Tibial nerve (tissue), 4 donors: ENCODE measurements at places on chromosomes 4 and X. TPM values are rescaled to one million over a fixed set of nuclear protein-coding genes. Genes with fewer than 3 reads are reported as not detected.
A peak's percentile ranks its signal among the peaks of the same experiment; 100 is the strongest.

GPC4 gene
- total RNA-seq, result 29.1 TPM

HEPH gene
- 22.0 TPM for total RNA-seq

SMIM20 gene
- 14.7 TPM for total RNA-seq

FRAS1 gene
- total RNA-seq, result 3.9 TPM

RTL5 gene
- 14.7 TPM for total RNA-seq

C1GALT1C1 gene
- total RNA-seq, result 17.3 TPM

APELA gene
- total RNA-seq, result not detected

OTC gene
- 0.87 TPM for total RNA-seq

CAPN6 gene
- total RNA-seq, result 0.60 TPM

SOD3 gene
- total RNA-seq, result 323 TPM

DNA sequence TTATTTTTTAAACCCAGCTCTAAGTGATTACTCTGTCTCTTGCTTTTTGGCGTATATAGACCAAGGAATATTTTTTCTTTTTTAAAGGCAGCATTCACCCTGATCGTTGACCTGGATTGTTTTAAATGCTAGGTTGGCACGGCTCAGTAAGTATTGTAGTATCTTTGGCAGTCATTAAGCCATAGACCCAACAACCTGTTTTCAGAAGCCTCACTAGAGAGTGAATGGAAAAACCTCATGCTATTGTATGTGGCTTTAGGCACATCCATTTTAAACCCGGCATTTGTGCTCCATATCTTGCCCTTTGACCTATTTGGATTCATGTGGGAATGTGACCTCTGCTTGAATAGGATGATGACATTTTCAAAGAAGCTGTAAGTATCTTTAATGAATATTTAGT lies 183.9 kb downstream of the SNCA start:
- H3K27me3 ChIP-seq, result no peaks in the 10 kb centered on the region

- no peaks in the 10 kb centered on the region for H3K27me3 ChIP-seq
- no peaks in the 10 kb centered on the region for H3K36me3 ChIP-seq
- no peak overlapping the region for H3K27ac ChIP-seq
- H3K4me3 ChIP-seq, result no peak overlapping the region
Measured at GRCh38 chr4:53688186-53688790, 97.0 kb upstream of the LNX1 start.

DNA sequence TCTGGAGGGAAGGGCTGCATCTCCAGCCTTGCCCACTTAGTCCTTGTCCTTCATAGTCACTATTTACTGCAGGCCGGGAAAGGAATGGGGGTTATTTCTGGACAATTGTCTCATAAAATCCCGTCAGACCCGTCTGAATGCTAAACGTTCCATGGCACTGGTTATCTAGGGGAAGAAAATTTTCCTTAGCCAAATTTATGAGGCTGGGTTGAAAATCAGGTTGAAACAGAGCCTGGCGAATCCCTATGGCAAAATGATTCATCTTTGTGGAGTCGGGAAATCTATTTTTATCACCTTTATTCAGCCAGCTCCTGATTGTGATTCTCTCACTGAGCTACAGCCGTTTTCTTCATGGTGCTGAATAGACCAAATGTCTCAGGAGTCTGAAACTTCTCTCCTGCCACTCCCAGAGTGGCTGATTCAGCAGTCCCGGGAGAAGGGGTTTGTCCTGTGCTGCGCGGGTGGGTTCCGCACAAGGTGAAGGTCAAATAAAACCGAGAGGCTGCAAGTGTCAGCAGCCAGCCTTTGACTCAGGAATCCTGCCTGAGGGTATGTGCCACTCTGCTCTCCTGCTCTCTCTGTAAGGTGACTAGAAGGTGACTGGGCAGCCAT lies 1.0 kb downstream of the LIMCH1 start:
- H3K36me3 ChIP-seq, result no peaks in the 10 kb centered on the region
- DNase-seq, result no peak
- no peak overlapping the region for H3K27ac ChIP-seq
- H3K27me3 ChIP-seq, result no peaks in the 10 kb centered on the region
- H3K4me3 ChIP-seq, result no peak overlapping the region

DNA sequence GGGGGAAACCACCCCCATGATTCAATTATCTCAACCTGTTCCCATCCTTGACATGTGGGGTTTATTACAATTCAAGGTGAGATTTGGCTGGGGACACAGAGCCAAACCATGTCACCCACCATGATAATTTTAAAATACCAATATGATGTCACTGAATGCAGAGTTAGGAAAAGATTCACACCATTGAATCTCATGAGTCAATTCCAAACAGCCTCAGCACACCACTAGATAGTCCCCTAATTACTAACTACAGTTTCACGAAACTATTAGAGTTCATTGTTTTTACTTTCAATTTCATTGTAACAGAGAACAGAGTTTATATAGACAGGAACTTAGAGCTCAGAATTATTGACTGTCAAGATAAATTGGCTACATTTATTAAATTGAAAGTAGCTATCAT lies 410.2 kb downstream of the FAM47A start:
- no peaks in the 10 kb centered on the region for H3K27me3 ChIP-seq
- no peak overlapping the region for H3K4me3 ChIP-seq
- no peak for DNase-seq
- peaks cover 2% of the 10 kb centered on the region for H3K4me1 ChIP-seq

DNA sequence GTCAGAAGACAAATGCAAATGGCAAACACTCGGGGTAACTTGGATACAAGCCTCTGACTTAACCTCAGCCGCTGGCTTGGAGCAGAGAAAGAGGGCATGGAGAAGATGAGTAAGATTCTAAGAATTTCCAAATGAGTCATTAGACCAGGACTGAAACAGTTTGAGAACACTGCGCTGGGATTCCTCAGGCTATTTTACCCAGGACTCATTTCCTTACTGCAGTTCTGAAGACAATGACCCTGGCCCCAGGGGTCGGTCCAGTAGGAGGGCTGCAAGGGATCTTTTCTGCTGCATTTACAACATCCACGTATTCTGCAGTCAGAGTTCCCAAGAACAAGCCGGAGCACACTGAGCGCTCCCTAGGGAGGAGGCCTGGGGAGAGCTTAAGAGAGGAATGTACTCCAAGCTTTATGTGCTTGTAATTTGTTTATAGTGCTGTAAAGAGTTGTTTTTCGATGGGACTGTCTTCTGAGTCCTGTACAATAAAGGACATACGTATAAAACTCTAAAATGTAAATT lies 27.3 kb upstream of the SORBS2 start:
- peaks cover 36% of the 10 kb centered on the region for H3K4me1 ChIP-seq
- no peaks in the 10 kb centered on the region for H3K36me3 ChIP-seq
- H3K27ac ChIP-seq, result peak overlapping the region; percentile 76
- peak; percentile 41 for DNase-seq

DNA sequence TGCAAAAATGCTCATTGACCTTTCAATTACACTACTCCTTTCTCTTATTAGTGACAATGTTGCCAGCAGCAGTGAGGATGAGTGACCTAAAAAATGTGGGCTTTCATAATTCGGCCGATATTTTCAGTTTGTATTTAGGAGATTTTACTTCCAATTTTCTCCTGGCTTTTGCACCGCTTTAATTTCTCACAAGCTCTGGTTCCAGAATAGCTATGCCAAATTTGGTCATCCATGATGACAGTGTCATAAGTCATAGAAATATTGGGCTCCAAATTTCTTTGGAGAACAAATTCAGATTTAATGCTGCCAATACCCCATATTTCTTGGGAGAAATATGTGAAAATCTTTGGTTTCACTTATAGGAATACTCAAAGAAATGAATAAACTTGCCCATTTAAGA lies 187.7 kb upstream of the HCCS start:
- H3K27ac ChIP-seq, result no peak overlapping the region
- H3K4me1 ChIP-seq, result no peaks in the 10 kb centered on the region
- no peaks in the 10 kb centered on the region for H3K36me3 ChIP-seq
- DNase-seq, result no peak

DNA sequence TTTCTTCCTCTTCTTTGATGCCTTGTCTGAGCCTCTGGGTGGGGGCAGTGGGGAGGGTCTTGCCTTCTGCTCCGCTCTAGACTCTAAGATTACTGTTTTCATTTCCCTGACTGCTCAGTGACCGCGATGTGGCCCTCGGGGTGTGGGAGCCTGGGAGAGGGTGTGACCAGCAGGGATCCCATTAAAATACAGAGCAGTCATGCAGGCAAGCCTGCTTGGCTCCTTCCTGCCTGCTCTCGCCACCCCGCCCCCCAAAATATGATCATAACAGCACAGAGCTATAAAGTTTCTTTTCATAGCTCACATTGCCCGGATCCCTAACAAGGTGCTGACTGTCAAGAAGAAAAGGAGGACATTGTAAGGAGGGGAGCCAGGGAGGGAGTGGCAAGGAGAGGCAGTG lies 332.9 kb downstream of the RAB28 start:
- H3K4me1 ChIP-seq, result no peaks in the 10 kb centered on the region
- H3K27ac ChIP-seq, result no peak overlapping the region
- H3K4me3 ChIP-seq, result no peak overlapping the region
- H3K27me3 ChIP-seq, result no peaks in the 10 kb centered on the region
- no peak for DNase-seq

DNA sequence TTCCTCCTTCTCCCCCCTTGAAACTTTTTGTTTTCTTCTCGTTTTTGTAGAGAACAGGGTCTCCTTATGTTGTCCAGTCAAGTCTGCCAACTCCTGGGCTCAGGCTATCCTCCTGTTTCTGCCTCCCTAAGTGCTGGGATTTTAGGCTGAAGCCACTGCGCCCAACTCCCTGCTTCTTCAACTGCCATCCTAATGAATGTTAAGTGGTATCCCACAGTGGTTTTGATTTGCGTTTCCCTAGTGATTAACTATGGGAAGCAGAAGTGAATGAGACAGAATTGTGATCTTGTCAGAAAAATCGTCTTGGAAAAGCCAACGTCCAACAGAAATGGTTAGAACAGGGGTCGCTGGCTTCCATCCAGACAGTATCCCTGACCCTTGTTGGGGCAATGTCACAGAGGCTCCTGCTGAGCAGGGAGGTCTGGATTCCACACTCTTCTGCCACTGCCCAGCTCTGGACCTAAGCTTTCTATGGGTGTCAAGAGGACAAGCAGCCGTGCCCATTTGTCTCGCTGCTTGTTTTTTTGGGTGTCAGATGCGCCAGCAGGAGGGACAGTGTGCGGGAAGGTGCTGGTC lies 869 bp upstream of the ADD1 start:
- no peak for DNase-seq
- H3K36me3 ChIP-seq, result no peaks in the 10 kb centered on the region
- H3K27ac ChIP-seq, result peak overlapping the region; percentile 87
- peak overlapping the region; percentile 94 for H3K4me3 ChIP-seq
- H3K4me1 ChIP-seq, result peaks cover 27% of the 10 kb centered on the region

DNA sequence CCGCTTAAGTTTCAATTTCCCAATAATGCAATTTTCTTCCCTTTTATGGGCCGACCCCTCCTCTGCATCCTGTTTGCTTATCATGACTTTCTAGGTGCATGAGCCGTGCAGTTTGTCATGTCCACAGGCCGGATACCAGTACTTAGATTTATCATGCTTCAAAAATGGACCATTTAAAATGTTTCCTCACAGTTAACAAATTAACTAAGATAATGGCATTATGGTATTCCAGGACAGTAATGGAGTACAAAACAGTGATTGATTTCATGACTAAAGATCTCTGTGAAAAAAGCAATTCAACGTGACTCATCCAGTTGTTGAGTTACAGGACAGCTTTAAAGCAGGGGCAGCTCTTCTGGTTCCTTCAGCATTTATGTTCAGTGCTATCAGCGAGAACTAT lies 23.0 kb downstream of the SNX25 start:
- no peak for DNase-seq
- H3K4me1 ChIP-seq, result no peaks in the 10 kb centered on the region
- H3K36me3 ChIP-seq, result no peaks in the 10 kb centered on the region
- no peak overlapping the region for H3K4me3 ChIP-seq

GRCh38 chrX:16946971-16947562 lies 609 bp downstream of the REPS2 start:
- DNase-seq, result no peak
- no peak overlapping the region for H3K27ac ChIP-seq
- H3K4me3 ChIP-seq, result peak overlapping the region; percentile 51
- peaks cover 9% of the 10 kb centered on the region for H3K27me3 ChIP-seq

GRCh38 chrX:47175588-47175980 lies 18.0 kb upstream of the UBA1 start:
- no peak overlapping the region for H3K27ac ChIP-seq
- H3K36me3 ChIP-seq, result no peaks in the 10 kb centered on the region
- H3K27me3 ChIP-seq, result no peaks in the 10 kb centered on the region

GRCh38 chr4:16158504-16158852 lies 67.8 kb downstream of the TAPT1 start:
- peak overlapping the region; percentile 30 for H3K27ac ChIP-seq
- DNase-seq, result no peak
- no peaks in the 10 kb centered on the region for H3K4me1 ChIP-seq
- no peak overlapping the region for H3K4me3 ChIP-seq
- H3K27me3 ChIP-seq, result no peaks in the 10 kb centered on the region

GRCh38 chrX:30888526-30889146 lies 418 bp downstream of the TAB3 start:
- H3K4me3 ChIP-seq, result peak overlapping the region; percentile 76
- H3K27me3 ChIP-seq, result no peaks in the 10 kb centered on the region
- H3K27ac ChIP-seq, result peak overlapping the region; percentile 83
- DNase-seq, result no peak

GRCh38 chr4:88409206-88409605 lies 30.6 kb downstream of the HERC6 start:
- H3K27ac ChIP-seq, result no peak overlapping the region
- H3K36me3 ChIP-seq, result no peaks in the 10 kb centered on the region
- H3K4me1 ChIP-seq, result no peaks in the 10 kb centered on the region
- DNase-seq, result no peak

- no peak overlapping the region for H3K4me3 ChIP-seq
- no peaks in the 10 kb centered on the region for H3K27me3 ChIP-seq
- DNase-seq, result no peak
- H3K4me1 ChIP-seq, result no peaks in the 10 kb centered on the region
- no peaks in the 10 kb centered on the region for H3K36me3 ChIP-seq
Measured at GRCh38 chrX:86830685-86831084, 682.4 kb downstream of the DACH2 start.
